ENCODE measurements at places on chromosomes 5 and 9.
A peak's percentile ranks its signal among the peaks of the same experiment; 100 is the strongest.

DNA sequence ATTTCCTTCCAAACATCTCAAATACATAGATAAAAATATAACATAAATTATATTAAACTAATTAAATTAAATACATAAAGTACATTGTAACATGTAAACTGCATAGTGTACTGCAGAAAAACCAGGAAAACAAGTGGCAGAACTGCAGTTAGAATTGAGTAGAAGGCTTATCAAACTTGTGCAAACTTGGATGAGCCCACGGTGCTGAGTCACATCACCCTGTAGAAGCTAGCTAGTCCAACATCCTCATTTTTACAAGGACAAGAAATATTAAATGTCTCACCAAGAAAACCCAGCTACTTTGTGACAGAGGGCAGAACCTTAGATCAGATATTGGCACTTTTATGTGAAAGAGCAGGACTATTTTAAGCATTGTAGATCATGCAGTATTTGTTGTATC lies 807.9 kb upstream of the NUDT12 start:
- DNase-seq: no peak

- DNase-seq: no peak
Measured at GRCh38 chr5:102069974-102070373, 226.1 kb downstream of the SLCO4C1 start.

- no peak for DNase-seq
Measured at GRCh38 chr9:69089491-69089890, 53.9 kb downstream of the FXN start.

- no peak for DNase-seq
Measured at GRCh38 chr9:22107202-22108045, 98.3 kb upstream of the CDKN2B start.

DNA sequence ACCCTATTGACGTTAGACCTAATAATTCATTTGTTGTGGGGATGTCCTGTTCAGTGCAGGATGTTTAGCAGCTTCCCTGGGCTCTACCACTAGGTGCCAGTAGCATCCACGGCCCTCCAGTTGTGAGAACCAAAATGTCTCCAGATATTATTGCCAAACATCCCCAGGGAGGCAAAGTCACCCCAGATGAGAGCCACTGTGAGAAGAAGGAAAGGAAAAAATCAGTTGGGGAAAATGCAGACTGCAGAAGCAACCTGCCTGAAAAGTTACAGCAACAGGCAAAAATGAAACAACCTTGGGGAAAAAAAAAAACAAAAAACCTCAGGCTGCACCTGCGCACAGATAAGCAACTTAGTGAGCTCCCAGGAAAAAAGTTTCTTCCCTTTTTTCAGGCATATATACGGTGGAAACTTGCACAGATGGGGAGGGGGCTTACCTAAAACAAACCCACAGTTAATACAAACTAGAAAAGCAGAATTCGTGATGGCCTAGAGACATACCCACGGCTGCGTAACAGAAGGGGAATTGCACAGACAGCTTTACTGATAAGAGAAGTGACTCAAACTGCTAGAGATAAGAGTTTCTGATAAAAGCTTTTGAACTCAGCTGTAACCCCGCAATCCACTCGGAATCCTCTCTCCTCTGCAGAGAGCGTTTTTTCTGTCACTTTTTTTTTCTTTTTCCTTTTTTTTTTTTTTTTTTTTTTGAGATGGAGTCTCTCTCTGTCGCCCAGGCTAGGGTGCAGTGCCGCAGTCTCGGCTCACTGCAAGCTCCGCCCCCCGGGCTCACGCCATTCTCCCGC lies 29.8 kb upstream of the FBP1 start:
- no peak for DNase-seq

- no peak for DNase-seq
Measured at GRCh38 chr5:140117523-140117922, 3.6 kb downstream of the PURA start.

GRCh38 chr5:149135536-149136201 lies 5.6 kb upstream of the ABLIM3 start:
- DNase-seq: no peak

DNA sequence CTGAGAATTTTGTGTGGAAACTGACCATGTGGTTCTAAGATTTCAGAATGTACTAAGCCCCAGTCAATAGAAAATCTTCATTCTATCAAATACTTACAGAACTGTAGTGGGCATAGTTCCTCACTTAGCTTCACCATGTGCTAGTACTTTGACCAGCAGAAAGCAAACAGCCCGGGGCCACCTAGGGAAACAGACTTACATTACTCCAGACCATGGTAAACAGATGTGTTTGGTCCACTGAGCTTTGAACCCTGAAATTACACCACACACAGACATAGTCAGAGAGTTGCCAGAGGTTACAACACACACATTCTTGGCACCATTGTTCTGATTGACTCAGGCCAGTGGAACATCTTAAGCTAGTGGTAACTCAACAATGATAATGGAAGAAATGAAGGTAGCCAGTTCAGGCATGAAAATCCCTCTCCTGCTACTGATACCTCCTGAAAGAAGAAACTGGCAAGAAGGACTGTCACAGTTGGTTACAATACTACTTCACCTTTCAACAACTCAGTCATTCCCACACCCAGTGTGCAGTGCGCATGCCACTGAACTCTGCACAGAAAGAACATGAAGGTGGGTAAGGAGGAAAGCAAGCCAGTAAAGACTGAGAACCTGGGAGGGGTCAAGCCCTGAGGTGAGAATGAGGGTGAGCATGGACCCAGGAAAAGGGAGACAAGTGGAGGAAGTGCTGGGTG lies 18.7 kb upstream of the LECT2 start:
- no peak for DNase-seq

GRCh38 chr5:141320225-141321169 lies at the start of gene TAF7:
TSS of gene TAF7 (minus strand) at chr5:141320784. CDS start at chr5:141320044, 740 bp downstream.
- DNase-seq: peak; percentile 63

GRCh38 chr9:91045041-91045440 lies 243.4 kb downstream of the SYK start:
- DNase-seq: no peak

DNA sequence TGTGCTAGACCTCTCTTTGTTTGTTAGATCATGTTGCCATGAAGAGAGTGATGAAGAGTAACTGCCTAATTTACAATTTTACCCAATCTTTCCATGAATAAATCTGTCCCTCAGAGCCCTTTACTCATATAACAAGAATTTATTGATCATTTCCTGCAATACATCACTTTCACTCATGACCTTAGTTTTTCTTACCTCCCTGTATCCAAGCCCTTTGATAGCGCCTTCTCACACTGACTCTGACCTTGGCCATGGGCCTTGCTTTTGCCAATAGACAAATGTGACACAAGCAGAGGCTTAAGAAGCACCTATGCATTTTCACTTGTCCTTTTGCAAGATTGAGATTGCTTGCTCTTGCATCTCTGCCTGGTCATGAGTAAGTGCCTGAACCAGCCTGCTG lies 288.1 kb downstream of the NNT start:
- DNase-seq: no peak

DNA sequence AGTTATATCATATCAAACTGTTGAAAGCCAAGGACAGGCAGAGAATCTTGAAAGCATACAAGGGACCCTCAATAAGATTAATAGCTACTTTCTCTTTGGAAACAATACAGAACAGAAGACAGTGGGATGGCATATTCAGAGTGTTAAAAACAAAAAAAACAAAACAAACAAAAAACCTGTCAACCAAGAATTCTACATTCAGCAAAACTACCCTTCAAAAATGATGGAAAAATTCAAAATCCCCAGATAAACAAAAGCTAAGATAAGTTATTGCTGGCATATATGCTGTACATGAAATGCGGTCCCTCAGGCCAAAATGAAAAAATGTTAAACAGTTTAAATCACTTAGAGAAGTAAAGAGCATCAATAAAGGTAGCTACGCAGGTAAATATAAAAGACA lies 425.1 kb downstream of the ACTL7B start:
- DNase-seq: no peak

GRCh38 chr5:175816348-175816747 lies 55.0 kb upstream of the CPLX2 start:
- no peak for DNase-seq

- no peak for DNase-seq
Measured at GRCh38 chr5:110665184-110665726, 61.2 kb downstream of the TMEM232 start.
